IMR-90 (cell line): ENCODE measurements at places on chromosomes 3 and 15.

DNA sequence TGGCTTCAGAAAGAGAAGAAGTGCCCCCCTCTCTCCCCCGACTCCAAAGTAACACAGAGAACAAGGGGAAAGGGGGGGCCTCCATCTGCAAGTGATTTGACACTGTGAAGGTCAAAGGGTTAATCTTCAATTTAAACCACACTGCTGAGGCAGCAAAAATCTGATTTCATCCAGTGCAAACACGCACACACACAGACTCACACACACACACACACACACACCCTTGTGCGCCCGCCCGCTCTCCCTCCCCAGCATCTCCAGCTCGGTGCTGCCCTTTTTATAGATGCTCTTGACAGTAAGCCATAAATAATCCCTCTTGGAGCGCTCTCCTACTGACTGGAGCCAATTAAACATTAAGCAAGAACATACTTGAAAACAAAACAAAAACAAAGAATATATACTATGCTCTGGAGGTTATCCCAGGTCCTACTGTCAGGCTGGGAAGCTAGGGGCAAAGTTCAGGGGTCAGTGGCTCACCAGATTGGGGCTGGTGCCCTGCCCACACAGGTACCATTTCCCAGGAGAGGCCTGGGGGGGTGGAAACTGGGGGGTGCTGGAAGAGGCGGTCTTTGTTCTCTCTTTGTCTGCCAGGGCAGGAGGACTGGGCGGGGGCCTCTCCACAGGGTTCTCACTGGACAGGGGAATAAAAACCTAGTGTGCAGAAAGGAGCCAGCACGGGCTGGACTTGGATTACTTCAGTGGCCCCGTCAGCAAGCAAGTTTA, 16.3 kb downstream of the BMF start:
- DNase-seq = peak; percentile 86

DNA sequence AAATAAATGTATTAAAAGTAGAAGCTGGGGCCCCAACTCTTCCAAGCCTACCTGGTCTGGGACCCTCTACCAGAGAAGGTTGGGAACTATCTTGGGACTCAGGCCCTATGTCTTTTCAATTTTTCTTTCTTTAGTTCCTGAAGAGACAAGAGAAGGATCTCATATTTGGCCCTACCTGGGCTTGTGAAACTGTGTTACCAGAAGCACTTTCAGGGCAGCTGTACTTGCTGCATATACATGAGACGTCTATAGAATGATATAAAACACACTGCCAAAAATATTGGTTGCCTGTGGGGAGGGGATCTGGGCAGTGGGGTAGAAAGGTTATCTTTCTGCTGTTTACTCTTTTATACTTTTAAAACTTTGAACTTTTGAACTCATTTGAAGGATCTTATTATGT, 604 bp upstream of the EPB42 start:
- DNase-seq = no peak

DNA sequence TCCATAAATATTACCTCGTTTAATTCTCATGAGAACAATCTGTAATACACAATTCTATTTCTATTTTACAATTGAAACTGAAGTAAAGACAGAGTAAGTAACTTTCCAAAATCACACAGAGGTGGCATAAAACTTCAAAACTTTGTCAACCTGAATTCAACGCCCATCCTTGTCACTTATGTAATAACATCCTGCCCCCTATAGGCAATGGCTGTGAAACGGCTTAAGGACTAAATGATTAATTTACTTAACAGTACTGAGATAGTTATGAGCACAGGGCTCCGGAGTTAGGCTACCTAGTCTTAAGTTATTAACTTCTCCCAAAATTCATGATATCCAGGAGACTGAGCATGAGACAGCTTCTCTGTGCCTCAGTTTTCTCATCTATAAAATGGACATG, 293.1 kb upstream of the CHRM5 start:
- DNase-seq = no peak

DNA sequence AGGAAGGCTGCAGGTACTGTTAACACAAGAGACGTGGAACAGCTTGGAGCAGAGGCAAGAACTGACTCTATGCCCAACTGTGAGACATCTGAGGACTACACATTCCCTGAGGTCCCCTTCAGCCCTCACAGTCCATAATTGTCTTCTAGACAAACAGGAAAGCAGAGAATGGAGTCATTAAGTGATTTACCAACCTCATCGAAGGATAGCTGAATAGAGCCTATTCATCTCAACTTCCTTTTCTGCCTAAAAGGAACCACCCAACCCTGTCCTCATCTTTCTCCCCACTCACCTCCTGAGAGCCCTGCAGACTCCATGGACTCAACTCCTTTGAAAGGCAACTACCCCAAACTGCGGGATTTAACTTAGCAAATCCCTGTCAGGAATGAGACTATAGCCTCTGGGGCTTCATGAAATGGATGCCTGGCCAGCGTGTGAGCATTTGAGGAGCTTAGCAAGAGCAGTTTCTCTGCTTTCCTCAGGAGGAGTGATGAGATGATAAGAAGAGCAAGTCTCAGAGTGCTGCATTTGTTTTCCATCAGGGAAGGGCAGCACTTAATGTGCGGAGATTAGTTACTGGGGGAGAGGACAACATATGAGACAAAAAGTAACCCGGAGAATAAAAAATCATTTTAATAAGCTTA, 61.5 kb upstream of the FILIP1L start:
- DNase-seq = no peak

- no peak for DNase-seq
These were observed 580.4 kb downstream of the VGLL3 start for GRCh38 chr3:86410587-86410986.

- no peak for DNase-seq
These were observed 63.8 kb upstream of the TBC1D5 start for GRCh38 chr3:17806201-17806600.
